ENCODE measurements at places on chromosomes 11 and 22.
A peak's percentile ranks its signal among the peaks of the same experiment; 100 is the strongest.

- DNase-seq: no peak
These were observed 44.8 kb downstream of the FDX1 start for GRCh38 chr11:110474578-110474977.

- DNase-seq: no peak
These were observed 22.5 kb downstream of the PARVB start for GRCh38 chr22:44046485-44047141.

GRCh38 chr11:129702410-129703398 is 112.9 kb upstream of the TMEM45B start:
- no peak for DNase-seq

DNA sequence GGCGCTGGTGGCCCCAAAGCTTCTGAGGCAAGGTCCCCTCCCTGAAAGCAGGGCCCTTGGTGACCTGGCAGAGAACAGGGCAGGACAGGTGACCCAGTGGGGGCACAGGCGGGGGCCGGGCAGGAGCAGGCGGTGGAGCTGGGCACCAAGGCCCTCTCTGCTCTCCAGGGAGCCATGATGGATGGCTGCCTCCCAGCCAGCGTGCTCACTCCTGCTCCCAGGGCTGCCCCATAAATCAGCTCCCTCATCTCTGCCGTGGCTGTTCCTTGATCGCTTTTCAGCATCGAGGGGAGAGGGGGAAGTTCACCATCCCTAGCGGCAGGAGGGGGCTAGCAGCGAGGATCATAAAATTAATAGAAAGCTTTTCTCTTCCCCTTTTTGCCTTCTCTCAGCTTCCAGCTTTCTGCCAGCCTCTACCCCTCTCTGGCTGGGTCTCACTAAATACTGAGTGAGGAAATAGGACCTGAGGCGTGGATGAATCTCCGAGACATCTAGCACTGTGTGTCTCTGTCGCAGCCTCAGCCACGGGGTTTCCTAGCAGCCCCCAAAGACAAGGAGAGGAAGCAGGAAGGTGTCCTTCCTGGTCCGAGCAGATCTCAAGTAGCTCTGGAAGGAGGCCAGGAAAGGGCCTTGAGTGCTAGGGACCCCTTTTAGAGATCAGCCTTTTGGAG is 22.2 kb upstream of the ELFN2 start:
- no peak for DNase-seq

- DNase-seq: no peak
These were observed 70.4 kb downstream of the LDLRAD3 start for GRCh38 chr11:36013950-36014897.

DNA sequence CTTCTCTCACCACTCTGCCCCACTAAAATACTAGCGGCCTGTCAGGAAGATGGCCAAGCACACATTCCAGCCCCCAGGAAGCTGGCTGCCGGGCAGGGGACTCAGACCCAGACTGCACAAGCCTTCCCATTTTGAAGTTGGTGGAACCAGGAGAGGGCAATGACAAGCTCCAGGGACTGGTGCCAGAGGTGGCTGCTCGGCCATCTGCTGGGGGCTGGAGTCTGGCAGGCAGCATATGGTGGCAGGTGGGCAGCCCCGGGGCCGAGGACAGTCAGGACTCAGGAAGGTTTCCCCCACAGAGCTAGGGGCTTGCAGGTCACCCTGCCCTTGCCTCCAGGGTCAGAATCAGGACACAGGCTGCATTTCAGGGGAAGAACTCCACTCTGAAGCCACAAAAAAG is 22.6 kb downstream of the KCNJ5 start:
- no peak for DNase-seq

DNA sequence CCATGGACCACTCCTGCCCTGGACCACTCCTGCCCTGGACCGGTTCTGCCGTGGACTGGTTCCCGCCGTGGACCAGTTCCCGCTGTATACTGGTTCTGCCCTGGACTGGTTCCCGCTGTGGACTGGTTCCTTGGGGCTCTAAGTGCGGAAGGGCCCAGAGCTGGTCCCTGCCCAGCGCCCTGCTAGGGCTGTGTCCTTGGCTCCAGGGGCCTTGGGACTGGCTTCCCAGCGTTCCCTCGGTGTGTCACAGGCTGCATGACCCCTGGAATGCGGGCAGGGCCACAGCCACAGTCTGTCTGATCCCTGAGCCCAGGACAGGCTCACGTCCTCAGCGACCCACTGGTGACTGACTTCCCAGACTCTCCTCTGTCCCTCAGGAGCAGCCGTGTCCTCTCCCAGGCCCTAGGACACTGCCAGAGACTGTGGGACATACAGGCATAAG is 412.2 kb downstream of the TBC1D22A start:
- no peak for DNase-seq

DNA sequence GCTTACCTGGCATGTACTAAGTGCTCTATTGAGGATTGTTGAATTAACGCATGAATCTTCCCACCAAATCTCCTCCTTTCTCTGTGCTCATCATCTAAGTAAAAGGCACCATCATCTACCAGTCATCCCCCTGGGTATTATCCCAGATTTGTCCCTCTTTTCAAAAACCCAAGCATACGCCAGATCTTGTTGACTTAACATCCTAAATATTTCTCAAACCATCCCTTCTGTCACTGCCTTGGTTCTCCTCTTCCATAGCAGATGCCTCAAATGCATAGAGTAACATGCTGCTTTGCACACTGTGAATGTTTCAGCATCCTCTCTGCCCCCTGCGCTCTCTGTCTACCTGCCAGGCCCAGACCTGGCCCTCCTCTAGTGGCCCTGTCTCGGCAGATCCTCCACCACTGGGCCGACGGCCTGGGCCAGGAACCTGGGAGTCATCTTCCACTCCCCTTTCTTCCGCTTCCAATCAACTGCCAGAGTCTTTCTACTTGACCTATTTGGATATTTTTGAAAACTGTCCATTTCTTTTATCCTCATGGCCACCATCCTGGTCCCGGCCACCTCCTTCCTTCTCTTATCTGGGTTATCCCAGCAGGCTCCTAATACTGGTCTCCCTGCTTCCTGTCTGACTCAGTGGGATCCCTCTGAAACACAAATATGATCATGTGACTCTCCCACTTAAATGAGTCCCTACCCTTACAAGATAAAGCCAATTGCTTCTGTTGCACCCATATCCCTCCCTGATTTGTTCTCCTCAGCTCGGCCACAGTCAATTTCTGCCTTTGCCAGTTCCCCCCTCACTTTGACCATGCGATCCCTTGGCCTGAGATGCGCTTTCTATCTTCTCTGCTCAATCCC is 3.4 kb upstream of the TAB1 start:
- DNase-seq: no peak

DNA sequence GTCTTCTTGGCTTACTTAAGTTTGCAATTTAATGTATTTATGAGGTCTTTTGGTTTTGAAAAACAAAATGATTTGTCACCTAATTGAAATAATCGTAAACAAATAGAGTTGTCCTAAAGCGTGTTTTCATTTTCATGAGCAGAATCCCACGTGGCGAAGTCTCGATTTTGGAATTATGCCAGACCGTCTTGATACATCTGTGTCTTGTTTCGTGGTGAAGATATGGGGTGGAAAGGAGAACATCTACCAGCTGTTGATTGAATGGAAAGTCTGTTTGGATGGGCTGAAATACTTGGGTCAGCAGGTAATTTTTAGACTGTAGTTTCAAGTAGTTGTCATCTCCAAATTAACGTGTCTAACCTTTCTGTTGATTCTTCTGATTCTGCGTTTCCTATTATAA is 64.7 kb downstream of the UVRAG start:
- no peak for DNase-seq

- no peak for DNase-seq
These were observed 268.0 kb upstream of the ANO3 start for GRCh38 chr11:26063915-26064314.

DNA sequence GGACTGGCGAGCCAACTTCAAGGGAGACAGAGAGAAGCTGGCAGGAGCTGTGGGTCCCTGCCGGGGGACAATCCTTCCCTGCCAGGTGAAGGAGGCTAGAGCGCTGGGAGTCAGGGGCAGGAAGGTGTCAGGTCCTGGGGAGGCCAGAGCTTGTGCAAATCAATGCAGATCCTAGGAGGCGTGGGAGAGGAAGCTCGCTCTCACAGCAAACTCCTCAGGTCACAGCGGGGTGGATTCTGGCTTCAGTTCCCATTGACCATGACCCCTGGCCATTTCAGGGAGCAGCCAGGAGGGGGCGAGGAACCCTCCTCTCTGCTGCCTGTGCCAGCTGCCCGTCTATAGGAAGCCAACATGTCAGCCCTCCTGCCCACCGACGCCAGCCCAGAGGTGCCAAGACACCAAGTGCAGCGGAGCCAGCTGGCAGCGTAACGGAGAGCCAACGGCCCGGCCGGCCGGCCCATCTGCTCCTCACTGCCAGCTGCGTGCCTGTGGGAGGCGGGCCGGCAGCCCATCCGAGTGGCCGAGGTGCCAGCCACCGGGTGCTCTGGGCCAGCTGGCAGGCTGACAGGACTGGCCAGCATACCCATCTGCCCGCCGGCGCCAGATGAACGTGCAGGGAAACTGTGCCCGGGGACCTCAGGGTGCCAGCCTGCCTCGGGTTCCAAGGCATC is 374.8 kb downstream of the MIAT start:
- no peak for DNase-seq

GRCh38 chr11:95599959-95600586 is 189.5 kb downstream of the FAM76B start:
- no peak for DNase-seq

- DNase-seq: no peak
These were observed 45.3 kb upstream of the PPARA start for GRCh38 chr22:46104881-46105493.

GRCh38 chr22:48953830-48954229 is 873.8 kb downstream of the BRD1 start:
- no peak for DNase-seq

- no peak for DNase-seq
These were observed 119.8 kb downstream of the KCNQ1OT1 start for GRCh38 chr11:2580061-2580421.

GRCh38 chr11:125933030-125933813 is 12.6 kb upstream of the VSIG10L2 start:
- no peak for DNase-seq

DNA sequence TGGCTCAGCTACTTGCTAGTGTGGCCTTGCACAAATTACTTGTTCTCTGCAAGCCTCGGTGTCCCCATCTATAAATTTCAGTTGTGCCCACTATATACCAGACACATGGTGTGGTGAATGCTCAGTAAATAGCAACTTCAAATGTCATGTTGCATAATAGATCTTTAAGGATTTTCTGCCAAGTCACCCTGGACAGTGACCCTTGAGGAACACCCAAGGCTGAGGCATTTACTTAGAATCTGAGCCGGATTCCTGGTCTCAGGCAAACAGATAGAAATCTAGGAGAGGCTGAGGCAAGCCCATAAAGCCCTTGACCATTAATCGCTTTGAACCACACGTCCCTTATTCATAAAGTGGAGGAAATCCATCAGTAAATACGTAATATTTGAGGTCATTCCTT is 9.7 kb downstream of the TEAD1 start:
- no peak for DNase-seq

DNA sequence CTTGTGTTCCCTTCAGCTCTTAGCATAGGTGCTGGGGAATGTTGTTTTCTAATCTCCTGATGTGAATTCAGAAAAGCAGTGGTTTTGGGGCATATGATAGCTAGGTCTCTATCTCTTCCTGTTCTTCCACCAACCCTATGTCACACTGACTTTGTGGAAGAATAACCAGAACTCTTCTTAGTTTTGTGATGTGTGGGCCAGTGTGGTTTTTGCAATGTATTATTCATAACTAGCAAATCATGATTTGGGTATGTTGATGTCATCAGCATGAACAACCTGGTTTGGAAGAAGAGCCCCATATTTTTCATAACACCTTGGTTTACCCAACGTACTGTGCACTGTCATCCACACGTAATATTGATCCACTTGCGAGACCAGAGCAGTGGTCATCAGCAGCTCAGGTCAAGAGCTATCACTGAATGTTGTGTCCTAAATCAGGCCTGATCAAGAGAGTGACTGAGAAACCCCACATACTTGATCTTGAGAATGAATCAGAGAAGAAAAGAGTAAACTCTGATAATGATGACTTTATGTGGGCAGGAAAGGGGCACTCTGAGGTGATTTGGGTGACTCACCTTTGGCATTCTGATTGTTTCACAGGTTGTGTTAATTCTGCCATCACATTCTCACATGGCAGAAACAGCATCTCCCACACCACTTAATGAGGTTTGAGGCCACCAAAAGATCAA is 19.4 kb upstream of the MS4A6E start:
- DNase-seq: no peak

GRCh38 chr11:518463-519202 is 11.6 kb upstream of the RNH1 start:
- no peak for DNase-seq

GRCh38 chr11:125494974-125495725 is 915 bp downstream of the FEZ1 start:
- no peak for DNase-seq

GRCh38 chr22:45460288-45461109 is 42.2 kb upstream of the FBLN1 start:
- peak; percentile 78 for DNase-seq

GRCh38 chr11:31964181-31964580 is 126.7 kb upstream of the RCN1 start:
- DNase-seq: no peak

DNA sequence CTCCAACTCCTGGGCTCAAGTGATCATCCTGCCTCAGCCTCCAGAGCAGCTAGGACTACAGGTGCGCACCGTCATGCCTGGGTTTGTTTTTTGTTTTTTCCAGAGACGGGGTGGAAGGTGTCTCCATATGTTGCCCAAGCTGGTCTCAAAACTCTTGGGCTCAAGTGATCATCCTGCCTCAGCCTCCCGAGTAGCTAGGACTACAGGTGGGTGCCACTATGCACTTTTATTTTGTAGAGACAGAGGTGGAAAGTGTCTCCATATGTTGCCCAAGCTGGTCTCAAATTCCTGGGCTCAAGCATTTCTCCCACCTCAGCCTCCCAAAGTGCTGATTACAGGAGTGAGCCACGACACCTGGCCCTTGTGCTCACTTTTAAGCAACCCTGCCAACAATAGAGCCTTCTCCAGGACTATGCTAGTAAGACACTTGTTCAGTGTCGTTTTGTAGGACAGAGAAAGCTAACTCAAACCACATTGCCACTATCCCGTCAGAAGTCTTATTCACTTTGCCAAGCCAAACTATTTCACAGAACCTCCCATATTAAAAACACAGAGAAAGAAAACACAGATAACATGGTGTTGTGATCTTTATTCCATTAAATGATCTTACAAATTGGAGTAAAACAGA is 9.4 kb upstream of the PLAAT3 start:
- DNase-seq: no peak

DNA sequence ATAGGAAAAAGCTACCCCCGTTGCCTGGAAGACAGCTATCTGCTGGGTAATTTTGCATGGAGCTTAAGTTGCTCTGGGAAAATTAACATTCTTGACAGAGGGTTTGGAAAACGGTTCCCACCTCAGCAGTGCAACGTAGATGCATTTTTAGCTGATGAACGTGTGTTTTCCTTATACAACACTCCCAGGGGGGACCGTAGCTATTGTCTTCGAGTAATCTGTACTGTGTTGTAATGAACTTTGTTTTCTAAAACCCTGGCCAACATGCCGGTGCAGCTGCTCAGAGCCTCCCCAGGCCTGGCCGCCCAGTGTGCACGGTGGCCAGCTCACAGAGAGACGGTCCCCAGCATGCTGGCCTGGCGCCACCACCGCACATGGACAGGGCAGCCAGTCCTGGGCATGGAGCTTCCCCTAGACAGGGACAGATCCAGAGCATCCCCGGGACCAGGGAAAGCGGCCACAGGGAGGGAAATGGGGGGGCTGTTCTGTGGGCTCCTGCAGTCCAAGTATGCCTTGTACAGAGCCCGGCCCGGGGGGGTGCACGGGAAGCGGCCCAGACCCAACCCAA is 2.2 kb downstream of the TNNT3 start:
- DNase-seq: no peak

- DNase-seq: no peak
These were observed 199.7 kb upstream of the POU2AF2 start for GRCh38 chr11:111045874-111046273.

Measured in left renal cortex interstitium (tissue), 4 donors.